ENCODE measurements at places on chromosomes 2 and 18.
A peak's percentile ranks its signal among the peaks of the same experiment; 100 is the strongest.

DNA sequence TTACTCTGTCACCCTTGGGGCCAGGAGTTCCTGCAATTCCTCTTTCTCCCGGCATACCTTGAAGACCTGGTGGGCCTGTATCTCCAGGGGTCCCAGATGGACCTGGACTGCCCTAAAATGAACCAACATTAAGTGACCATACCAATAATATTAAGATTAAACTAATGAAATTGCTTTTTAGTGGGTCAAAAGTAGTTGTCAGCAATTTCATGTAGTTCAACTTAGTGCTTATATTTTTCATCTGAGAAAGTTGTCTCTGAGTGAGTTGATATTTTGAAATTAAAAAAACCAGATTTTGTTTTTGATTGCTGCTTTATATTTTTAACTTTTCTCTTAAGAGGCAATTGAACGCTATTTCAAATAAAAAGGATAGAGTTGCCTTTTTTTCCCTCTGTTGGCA, 83.1 kb downstream of the COL3A1 start:
- no peak for DNase-seq

GRCh38 chr2:239143858-239144712, 256.7 kb downstream of the HDAC4 start:
- no peak for DNase-seq

DNA sequence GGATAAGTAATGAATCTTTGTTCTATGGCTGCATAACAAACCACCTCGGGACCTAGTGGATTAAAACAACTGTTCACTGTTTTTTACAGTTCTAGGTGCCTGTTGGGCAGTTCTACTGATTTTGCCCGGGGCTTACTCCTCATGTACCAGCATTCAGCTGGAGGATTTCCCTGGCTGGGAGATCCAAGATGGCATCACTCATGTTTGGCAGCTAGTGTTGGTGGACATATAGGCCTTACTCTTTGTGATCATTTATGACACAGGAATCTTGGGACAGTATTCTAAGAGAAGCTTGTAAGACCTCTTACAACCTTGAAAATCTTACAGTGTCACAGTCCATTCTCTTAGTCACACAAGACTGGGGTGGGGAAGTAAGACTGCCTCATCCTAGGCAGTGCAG, 4.6 kb downstream of the MARCHF7 start:
- no peak for DNase-seq

GRCh38 chr18:35936951-35937350, 35.5 kb upstream of the RMP24 start:
- DNase-seq: no peak

GRCh38 chr2:162704496-162704895, 134.1 kb downstream of the KCNH7 start:
- DNase-seq: no peak

DNA sequence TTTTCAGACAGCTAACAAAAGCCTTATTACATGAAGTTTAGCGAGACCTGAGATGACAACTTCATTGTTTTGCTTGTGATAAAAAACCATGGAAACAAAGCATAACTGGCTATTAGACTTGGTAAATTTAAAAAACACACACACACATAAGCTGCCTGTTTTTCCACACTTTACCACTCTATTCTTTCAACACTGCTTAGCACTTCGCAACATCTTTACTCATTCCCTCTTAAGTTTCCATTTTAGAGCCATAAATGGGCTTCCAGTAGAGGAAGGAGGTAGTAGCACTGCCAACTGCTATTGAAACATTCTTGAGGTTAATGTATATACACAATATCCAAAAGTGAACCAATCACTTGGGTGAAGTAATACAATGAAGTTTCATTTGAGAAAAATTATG, 54.1 kb downstream of the BAZ2B start:
- no peak for DNase-seq

GRCh38 chr18:7678801-7679200, 111.7 kb downstream of the PTPRM start:
- DNase-seq: no peak

- peak; percentile 27 for DNase-seq
These were observed 954 bp downstream of the CCNT2 start for GRCh38 chr2:134919341-134920210.

DNA sequence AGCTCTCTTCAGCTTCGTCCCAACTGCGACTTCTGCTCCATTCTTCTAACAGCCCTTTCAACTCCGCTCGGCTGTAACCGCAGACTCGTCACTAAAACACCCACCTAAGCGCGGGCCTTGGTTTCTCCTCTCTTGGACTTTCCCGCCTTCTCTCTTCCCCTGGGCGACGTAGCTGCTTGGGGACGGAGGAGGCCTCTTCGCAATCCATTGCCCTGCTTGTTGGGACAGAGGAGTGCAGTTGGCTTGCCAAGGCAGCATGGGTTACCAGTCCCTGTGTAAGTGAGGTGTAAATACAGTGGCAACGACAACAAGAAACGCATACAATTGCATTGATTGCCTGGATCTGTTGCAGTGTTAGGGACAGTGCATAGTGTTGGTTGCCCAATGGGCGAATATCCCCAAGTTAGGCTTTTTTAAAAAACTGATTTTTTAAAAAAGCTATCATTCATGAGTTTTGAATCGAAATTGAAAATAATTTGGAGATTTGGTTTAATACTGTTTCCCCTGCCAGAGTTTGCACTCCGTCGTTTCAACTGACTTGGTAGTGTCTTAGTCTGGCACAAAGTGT, 484 bp upstream of the DARS1 start:
- peak; percentile 70 for DNase-seq

GRCh38 chr2:3780477-3781402, 77.4 kb downstream of the DCDC2C start:
- DNase-seq: peak; percentile 15

- DNase-seq: no peak
These were observed 80.9 kb upstream of the NEUROD1 start for GRCh38 chr2:181761175-181761574.

GRCh38 chr2:49306925-49307324, 152.6 kb upstream of the FSHR start:
- no peak for DNase-seq

- DNase-seq: no peak
These were observed 55.3 kb upstream of the ITGB6 start for GRCh38 chr2:160255408-160255807.

GRCh38 chr2:77666251-77666980, 144.2 kb upstream of the LRRTM4 start:
- DNase-seq: no peak

DNA sequence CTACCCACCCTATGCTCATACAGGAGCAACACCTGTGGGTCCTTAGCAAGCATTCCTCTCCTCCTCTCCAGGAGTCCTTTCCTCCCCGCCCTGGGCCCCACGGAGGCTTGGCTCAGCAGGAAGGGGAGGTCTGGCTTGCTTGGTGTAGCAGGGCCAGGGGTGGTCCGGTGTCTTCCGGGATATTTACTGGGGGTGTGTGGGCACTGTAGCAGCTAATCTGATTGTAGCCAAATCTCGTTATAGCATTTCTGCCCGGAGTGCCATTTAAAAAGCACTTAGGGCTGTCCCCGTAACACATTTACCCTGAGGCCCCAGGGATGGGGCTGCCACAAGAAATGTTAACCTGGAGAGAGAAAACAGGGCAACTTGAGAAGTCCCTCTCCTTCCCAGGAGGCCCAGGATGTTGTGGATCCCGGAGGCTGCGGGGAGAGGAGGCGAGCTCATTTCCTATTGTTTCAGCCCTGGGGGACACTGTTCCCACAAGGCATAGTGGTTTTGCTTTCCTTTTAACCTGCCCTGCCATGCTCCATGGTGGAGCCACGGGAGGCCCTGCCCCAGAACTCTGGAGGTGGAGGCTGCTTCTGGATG, 134.5 kb downstream of the CLIP4 start:
- DNase-seq: no peak

DNA sequence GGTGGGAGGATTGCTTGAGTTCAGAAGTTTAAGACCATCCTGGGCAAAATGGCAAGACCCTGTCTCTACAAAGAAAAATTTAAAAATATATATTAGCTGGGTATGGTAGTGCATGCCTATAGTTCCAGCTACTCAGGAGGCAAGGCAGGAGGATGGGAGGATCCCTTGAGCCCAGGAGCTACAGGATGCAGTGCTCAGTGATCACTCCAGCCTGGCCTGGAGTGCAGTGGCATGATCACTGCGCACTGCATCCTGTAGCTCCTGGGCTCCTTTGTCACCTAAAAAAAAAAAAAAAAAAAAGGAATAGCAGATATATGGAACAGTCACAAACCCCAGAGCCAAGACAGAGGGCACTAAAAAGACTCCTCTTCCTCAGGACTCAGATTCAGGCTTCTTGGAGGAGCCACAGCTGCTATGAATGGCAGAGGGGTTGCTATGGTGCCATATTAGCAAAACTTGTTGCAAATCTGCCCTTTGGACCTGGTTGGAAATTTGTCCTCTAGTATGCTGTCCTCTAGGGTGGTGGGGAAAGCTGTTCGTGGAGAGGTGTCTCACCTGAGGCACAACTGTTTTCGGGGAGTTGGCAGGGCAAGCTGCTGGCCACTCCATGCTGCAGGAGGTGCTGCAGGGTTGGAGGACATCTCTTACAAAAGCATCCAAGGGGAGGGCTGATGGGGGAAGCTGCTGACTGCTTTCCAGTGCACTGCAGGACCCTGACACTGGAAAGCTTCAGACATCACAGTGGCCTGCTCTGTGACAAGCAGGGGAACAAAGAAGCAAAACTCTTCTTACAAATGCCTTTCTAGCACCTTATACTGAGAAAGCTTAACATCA, 22.7 kb downstream of the CYP20A1 start:
- no peak for DNase-seq

- DNase-seq: no peak
These were observed 807.0 kb downstream of the SLC4A3 start for GRCh38 chr2:220434385-220434784.

- peak; percentile 60 for DNase-seq
These were observed 49.7 kb upstream of the ODC1 start for GRCh38 chr2:10497797-10498251.

DNA sequence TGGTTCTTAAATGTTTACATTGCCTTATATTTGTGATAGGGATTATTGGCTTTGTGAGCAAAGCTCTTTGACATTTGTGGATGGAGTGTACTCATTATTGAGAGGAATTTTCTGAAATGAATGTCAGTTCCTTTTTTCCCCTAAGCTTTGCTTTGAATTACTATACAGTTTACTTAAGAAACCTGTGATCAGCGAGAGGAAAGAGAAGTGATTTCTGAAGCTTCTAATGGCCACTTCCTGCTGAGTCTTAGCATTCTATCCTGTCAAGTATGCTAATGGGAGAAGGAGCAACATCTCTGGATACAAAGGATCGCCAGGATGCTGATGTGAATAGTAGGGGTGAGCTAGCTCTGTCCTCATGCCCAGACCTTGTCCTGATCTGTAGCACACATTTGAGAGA, 47.8 kb upstream of the MGAT5 start:
- DNase-seq: no peak

GRCh38 chr2:66813976-66814375, 379.1 kb downstream of the MEIS1 start:
- DNase-seq: no peak
